ENCODE measurements at places on chromosomes 5 and 9. TPM values are rescaled to one million over a fixed set of nuclear protein-coding genes. Genes with fewer than 3 reads are reported as not detected.

GRCh38 chr9:4967523-4967922, 17.5 kb upstream of the JAK2 start:
- H3K27ac ChIP-seq, result no peak overlapping the region
- H3K4me3 ChIP-seq, result no peak overlapping the region
- no peak for DNase-seq
- no peaks in the 10 kb centered on the region for H3K4me1 ChIP-seq
- H3K27me3 ChIP-seq, result no peaks in the 10 kb centered on the region

- H3K36me3 ChIP-seq, result no peaks in the 10 kb centered on the region
- no peak overlapping the region for H3K27ac ChIP-seq
- H3K27me3 ChIP-seq, result no peaks in the 10 kb centered on the region
- H3K4me1 ChIP-seq, result peaks cover 13% of the 10 kb centered on the region
- no peak overlapping the region for H3K4me3 ChIP-seq
- DNase-seq, result no peak
These were observed 17.4 kb upstream of the KCNIP1 start for GRCh38 chr5:170486371-170486770.

DNA sequence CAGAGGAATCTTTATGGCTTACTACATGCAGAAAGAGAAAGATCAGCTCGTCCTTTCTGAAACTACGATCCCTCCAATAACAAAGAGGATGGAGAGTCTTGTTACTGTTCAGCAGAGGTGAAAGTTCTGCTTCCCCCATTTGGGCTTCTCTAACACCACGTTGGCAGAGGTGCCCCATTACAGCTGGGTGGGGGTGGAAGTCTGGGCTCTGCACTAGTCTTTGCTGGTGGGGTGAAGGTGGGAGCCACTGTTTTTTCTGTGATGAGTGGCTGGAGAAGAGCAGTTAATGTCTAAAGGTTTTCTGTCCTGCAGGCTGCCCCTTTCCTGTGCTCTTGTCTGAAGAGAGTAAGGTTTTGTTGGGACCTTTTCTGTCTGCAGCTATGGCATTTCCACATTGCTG, 64.7 kb upstream of the OTULINL start:
- no peaks in the 10 kb centered on the region for H3K27me3 ChIP-seq
- no peak overlapping the region for H3K27ac ChIP-seq
- H3K36me3 ChIP-seq, result no peaks in the 10 kb centered on the region
- H3K4me1 ChIP-seq, result no peaks in the 10 kb centered on the region

DNA sequence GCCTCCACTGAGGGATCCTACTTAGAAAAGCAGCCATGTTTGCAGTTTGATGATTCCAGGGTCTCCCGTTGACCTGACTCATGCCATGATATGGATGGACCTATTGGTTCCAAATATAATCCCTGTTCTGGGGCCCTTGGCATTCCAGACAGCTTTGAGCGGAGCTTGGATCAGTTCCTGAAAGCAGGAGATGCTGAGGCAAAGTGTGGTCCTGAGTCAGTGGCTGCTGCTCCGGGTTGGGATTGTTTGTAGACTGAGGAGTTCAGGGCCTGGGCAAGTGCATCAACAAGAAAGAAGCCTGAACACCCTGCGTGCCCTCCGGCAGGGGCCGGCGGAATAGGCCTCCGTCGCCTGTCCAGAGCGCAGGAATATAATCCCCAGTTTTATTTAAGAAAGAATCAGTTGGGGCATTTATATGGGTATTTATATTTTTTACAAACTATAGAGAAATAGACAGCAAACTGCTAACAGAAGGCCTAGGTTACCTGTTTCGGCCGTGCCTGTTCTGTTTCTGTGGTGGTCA, 50.6 kb downstream of the LRSAM1 start:
- H3K27me3 ChIP-seq, result no peaks in the 10 kb centered on the region
- no peak overlapping the region for H3K4me3 ChIP-seq
- H3K4me1 ChIP-seq, result peaks cover 9% of the 10 kb centered on the region
- H3K27ac ChIP-seq, result no peak overlapping the region

DNA sequence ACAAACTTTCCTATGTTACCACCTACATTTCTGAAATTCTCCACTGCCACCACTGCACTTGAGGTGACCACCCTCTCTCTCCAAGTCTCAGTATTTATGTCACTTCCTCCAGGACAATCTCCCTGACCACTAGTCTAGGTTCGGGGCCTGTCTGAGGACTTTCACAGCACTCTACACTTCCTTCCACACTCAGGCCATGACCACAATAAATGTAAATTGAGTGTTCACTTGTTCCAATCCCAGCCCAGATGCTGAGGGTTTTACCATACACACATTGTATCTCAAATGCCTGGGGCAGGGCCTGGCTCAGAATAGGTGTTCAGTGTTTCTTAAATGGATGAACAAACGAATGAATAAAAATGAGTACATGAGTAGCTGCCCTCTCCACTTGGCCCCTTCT, 26.9 kb upstream of the CCNG1 start:
- H3K27ac ChIP-seq, result no peak overlapping the region
- no peak overlapping the region for H3K4me3 ChIP-seq
- no peaks in the 10 kb centered on the region for H3K4me1 ChIP-seq
- peaks cover 15% of the 10 kb centered on the region for H3K27me3 ChIP-seq
- no peak for DNase-seq

The NEURL1B gene
- 45.7 TPM for total RNA-seq

The FBP2 gene
- not detected for total RNA-seq

GRCh38 chr9:135926402-135927194, 19.3 kb upstream of the CAMSAP1 start:
- no peak overlapping the region for H3K4me3 ChIP-seq
- no peak overlapping the region for H3K27ac ChIP-seq
- no peaks in the 10 kb centered on the region for H3K4me1 ChIP-seq

Data from esophagus muscularis mucosa (tissue), 4 donors.